ENCODE measurements at places on chromosomes 4 and X. TPM values are rescaled to one million over a fixed set of nuclear protein-coding genes. Genes with fewer than 3 reads are reported as not detected.
A peak's percentile ranks its signal among the peaks of the same experiment; 100 is the strongest.

- peak; percentile 74 for DNase-seq
Observed at GRCh38 chr4:39527296-39528060, at the start of gene UGDH. Gene UGDH, minus strand, starts transcription at chr4:39527439. Its CDS starts 5,927 bp downstream, at chr4:39521512.

DNA sequence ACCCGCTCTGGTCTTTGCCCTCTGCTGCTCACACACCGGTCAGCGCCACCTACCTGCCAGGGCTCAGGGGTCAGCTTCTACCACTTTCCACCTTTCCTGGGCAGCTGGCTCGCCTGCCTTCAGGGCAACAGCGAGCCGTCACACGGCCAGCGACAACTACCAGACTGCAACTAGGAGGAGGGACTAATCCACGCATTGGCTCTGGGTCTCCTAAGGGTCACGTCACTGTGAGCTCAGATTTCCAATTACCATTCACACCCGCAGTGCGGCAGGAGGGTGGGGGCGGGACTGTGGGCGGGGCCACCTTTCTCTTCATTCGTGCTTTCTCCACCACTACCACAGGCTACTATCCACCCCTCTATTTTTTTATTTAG is at the start of gene BEX5:
Gene BEX5, minus strand, starts transcription at position 172 of the 374 bp plus-strand sequence. CDS start 1,712 bp downstream, outside the sequence.
- no peak for DNase-seq

The MAOB gene
- total RNA-seq, result not detected

The BEX3 gene
- total RNA-seq, result 59.3 TPM

The MAGEE1 gene
- 1.6 TPM for total RNA-seq

GRCh38 chr4:79177388-79177787 is 148.5 kb downstream of the NAA11 start:
- no peak for DNase-seq

The LUZP4 gene
- total RNA-seq, result not detected

GRCh38 chr4:101018836-101019235 is 328.5 kb downstream of the PPP3CA start:
- no peak for DNase-seq

- DNase-seq, result no peak
Observed at GRCh38 chrX:146154191-146154590, 336.6 kb downstream of the SLITRK2 start.

The USP17L30 gene
- total RNA-seq, result not detected

- no peak for DNase-seq
Observed at GRCh38 chr4:23855912-23856605, 33.8 kb downstream of the PPARGC1A start.

The DMRTC1 gene
- total RNA-seq, result 0.31 TPM

DNA sequence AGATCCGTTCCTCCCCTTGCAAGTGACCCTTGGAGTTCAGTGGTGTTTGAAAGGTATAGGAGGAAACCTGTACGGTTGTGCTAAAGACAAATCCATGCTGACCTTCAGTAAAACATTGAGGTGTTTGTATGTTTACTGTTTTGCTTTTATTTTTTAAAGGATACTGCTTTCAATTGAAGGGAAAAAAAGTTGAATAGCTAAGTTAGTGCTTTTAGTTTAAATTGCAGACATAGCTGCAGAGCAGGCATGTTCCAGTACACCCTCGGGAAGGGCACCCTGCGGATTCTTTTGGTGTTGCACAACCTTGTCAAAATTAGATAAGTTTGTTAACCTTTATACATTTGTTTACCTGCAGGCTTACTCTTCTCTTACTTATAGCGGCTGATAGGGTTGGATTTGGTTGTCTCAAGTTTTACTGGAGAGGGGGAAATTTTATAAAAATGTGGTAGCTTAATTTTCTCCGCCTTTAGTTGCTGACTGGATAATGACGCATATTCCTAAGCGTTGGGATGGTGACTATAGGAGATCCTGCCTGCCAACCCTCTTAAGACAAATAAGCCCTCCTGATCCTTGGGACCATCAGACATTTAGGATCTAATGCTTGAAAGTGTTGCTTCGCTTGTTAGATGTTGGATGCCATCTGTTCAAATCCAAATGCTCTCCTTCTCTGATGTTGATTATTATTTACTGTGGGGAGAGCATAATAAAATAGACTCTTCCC is 2.0 kb downstream of the RAPGEF2 start:
- no peak for DNase-seq

DNA sequence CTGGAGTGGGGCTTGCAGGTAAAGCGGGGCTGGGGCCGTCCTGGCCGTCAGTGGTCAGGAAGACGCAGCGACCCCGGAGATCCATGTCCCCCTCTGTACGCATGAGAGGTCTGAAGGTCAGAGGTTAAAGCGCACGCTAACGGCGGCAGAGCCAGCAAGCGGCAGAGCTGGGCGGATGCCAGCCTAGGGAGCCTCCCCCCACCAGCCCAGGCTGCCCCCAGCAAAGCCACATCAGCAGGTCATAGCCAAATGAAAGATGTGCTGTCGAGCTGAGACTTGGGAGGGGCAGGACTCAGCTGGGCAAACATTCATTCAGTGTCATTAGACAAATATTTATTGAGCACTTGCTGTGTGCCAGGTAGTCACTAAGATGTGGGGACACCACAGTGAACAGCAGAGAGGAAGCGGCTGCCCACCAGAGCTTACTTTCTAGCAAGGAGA is 593 bp upstream of the JAKMIP1 start:
- DNase-seq, result no peak

- no peak for DNase-seq
Observed at GRCh38 chrX:3589474-3589873, 124.0 kb downstream of the PRKX start.

The ADH7 gene
- total RNA-seq, result not detected

- DNase-seq, result no peak
Observed at GRCh38 chr4:153026591-153027346, 90.6 kb downstream of the FHDC1 start.

DNA sequence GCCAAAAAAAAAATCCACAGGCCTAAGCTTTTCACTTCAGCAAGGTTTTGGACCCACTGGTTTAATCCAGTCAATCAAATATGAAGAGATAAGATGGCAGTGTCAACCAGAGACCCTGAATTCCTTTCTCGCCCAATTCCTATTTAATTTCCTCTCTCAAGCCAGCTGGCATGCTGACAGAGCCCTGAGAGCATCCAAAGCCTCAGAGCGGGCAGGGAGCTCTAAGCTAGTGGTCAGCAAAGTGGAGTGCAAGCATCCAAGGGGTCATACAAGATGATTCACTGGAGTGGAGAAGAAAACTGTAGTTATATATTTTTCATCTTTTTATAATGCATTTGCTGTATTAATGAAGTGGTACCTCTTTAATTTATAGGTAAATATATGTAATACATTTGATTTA is 37.8 kb upstream of the PRPS2 start:
- no peak for DNase-seq

DNA sequence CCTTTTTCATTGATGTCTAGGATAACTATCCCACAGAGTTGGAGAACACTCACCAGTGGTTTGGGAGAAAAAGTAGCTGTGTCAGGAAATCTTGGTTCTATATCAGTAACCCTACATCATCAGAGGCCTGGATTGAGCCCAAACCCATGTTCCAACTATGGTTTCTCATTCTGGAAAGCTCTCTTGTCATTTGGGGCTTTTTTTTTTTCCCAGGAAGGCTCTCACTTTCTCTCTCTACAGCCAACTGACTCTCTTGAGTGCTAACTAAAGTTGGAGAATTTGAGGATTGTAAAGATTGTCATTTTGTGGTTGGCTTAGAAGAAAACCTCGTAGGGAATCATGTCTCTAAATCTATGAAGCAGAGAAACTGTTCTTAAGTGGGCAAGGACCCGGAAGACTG is 228.2 kb upstream of the DIPK2B start:
- DNase-seq, result no peak

DNA sequence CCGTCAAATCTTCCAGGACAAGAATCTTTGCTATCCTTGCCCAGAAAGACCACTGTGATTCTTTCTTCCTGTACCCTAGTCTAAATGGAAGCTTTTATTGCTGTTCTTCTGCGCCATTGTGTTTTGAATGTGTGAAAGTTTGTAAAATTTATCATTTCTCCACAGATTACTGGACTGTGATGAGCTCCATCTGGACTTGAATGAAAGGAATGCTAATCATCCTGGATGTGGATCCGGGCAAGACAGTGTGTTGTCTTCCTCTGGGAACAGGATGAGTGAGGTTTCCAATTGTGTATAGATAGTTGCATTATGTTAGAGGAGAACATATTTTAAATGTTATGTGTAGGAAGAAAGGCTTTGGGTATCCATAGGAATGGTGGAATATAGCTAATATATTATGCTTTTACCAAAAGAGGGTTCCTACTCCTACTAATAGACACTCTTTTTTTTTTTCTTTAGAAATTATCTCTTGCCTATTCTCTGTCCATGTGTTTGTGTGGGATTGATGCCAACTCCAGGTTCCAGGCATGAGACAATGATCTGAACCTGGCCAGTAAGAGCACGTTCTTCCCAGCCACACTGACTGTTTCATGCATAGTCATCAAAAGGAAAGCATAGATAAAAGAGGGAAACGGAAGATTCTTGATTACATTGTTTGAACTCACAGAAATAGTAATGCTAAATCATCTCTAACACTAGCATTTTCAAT is 803.6 kb upstream of the ADGRL3 start:
- no peak for DNase-seq

The CC2D2A gene
- total RNA-seq, result 3.6 TPM

The NR0B1 gene
- total RNA-seq, result not detected

The RTL9 gene
- total RNA-seq, result not detected

The SRPX2 gene
- 1.2 TPM for total RNA-seq

- DNase-seq, result no peak
Observed at GRCh38 chr4:140944199-140944515, 188.0 kb upstream of the TBC1D9 start.

DNA sequence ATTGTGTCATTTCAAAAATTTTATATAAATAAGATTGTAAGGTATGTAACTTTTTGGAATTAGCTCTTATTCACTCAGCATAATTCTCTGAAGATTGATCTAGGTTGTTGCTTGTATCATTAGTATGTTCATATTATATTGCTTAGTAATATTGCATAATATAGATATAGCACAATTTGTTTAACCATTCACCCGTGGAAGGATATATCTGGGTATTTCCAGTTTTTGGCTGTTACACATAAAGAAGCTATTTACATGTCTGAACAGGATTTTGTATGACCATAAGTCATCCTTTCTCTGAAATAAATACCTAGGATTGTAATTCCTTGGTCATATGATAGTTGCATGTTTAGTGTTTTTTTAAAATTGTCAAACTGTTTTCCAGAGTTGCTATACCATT is 82.5 kb downstream of the CPEB2 start:
- DNase-seq, result no peak

GRCh38 chr4:188688956-188689355 is 549.7 kb downstream of the TRIML1 start:
- DNase-seq, result no peak

The RASL11B gene
- 0.21 TPM for total RNA-seq

DNA sequence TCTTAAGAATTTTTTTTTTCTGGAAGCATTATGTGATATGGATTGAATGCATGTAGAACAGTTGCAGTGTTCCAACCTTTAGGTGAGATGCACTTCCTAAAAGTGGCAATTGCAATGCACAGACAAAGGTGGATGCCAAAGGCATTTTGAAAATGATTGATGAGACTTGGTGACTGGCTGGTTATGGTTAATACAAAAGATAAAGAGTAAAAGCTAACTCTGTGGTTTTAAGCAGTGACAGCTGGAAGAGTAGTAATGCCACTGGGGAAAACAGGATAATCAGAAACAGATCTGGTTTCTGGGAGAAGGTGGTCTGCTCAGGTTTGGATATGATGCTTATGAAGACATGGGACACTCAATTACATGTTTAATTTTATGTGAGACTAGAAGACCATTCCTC is 345.6 kb downstream of the RPA4 start:
- DNase-seq, result no peak

DNA sequence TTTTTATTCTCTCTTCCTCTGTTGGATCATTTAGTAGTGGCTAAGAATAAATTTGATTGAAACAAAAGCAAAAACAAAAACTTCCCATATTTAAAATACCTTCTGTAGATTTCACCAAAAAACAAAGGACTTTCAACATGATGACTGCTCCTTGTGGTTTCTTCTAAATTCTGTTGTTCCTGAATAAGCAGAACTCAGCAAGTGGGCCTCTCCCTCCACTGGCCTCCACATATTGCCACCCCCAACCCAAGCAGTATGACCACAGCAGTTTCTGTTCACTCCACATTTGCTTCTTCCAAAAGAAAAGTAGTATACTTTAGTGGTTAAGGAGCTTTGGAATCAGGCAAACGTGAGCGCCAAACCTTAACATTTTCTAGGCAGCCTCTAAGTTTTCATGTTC is 114.7 kb downstream of the COX18 start:
- no peak for DNase-seq

DNA sequence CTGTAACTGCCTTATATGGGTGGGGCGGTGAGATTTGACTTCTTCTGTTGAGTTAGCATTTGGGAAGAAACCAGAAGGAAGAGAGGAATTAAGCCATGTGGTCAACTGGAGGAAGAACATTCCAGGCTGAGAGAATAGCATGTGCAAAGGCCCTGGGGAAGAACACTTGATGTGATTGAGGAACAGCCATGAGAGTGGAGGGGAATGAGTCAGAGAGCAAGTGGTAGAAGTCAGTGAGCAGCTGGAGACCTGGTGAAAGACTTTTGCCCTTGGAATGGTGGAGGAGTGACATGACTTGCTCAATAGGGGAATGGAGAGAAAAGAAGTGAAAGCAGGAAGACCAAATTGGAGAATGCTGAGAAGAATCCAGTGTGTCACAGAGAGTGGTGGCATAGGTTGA is 327.8 kb upstream of the HAND2 start:
- DNase-seq, result no peak

- DNase-seq, result no peak
Observed at GRCh38 chr4:122293374-122294365, 85.1 kb upstream of the ADAD1 start.

GRCh38 chr4:167003326-167003725 is 231.0 kb downstream of the SPOCK3 start:
- DNase-seq, result no peak

DNA sequence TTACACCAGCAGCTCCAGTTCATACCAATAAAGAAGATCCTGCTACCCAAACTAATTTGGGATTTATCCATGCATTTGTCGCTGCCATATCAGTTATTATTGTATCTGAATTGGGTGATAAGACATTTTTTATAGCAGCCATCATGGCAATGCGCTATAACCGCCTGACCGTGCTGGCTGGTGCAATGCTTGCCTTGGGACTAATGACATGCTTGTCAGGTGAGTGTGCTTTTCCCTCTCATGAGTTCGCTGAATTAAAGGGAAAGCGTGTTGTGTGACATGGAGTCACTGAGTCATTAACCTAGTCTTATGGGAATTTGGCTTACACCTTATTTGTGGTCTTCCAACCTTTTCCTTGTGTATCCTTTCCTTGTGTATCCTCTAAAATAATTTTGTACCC is 15.9 kb downstream of the TMEM165 start:
- DNase-seq, result no peak

- no peak for DNase-seq
Observed at GRCh38 chr4:188031751-188032150, 36.2 kb downstream of the ZFP42 start.

GRCh38 chr4:33658971-33659370 is 2585.3 kb downstream of the ARAP2 start:
- DNase-seq, result no peak

GRCh38 chr4:109407027-109407737 is 26.4 kb upstream of the SEC24B start:
- no peak for DNase-seq
